ENCODE measurements at places on chromosomes 5 and 9.
A peak's percentile ranks its signal among the peaks of the same experiment; 100 is the strongest.

GRCh38 chr5:117692606-117693005 lies 1118.0 kb upstream of the SEMA6A start:
- no peak for DNase-seq

DNA sequence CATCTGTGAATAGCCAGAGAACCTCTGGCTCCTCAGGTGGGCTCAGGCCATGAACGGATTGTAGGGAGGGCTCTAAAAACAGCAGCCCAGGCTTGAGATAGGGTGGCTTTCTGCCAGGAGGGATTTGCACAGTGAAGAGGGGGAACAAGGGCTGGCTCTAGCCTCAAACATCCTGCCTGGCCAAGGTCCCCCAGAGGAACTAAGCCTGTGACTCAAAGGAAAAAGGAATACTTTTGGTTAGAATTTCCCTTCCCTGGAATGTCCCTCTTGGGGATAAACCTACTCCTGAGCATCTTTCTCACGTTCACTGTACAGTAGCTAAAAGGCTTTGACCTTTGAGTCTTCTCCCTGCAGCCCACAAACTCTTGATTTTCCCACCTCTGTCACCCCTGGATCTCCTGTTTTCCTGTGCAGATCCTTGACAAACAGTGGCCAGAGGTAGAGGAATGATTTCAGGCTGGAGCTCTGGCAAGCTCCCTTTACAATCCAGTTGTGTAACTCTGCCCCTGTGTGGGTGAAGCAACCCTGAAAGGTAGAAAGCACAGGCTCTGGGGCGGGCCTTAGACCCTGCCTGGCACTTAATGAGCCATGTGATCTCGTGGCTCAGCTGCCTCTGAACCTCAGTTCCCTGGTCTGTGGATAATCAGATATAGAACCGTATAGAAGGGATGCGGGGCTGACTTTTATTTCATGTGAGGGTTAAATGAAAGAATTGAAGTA lies 17.4 kb downstream of the SEC61B start:
- peak; percentile 57 for DNase-seq

GRCh38 chr9:115326461-115326860 lies 208.5 kb upstream of the TNC start:
- no peak for DNase-seq

GRCh38 chr9:79129865-79130480 lies 441.8 kb upstream of the TLE4 start:
- peak; percentile 25 for DNase-seq

DNA sequence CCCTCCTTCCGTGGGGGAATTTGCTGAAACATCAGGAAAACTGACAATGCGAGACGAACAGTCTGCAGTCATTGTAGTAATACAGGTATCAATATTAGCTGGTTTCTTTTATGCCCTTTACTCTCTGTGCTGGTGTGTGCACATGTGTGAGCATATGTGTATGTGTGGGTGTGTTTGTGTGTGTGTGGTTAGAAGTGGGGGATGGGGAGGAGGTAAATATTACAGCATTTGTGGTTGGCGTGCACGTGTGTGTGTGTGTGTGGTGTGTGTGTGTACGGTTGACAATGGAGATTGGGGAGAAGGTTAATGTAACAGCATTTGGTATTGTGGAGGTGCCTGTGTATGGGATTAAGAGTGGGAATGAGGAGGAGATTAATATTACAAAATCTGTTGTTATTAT lies 219.4 kb downstream of the ADGRV1 start:
- DNase-seq: no peak

DNA sequence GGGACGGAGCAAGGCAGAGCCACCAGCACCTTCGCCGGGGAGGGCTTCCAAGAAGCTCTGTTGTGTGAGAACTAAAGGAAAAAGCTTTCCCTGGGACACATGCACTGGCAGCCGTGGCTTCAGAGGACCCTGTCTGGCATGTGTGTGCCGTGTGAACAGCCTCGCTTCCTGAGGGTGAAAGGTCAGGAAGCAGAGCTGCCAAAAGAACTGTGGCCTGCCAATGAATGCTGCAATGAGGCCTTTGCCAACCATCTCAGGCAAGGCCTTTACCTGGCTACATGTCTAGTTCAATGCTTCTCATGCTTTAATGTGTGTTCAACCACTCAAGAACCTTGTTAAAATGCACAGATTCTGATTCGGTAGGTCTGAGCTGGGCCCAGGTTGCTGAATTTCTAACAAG lies 53.5 kb downstream of the NIPSNAP3B start:
- no peak for DNase-seq

DNA sequence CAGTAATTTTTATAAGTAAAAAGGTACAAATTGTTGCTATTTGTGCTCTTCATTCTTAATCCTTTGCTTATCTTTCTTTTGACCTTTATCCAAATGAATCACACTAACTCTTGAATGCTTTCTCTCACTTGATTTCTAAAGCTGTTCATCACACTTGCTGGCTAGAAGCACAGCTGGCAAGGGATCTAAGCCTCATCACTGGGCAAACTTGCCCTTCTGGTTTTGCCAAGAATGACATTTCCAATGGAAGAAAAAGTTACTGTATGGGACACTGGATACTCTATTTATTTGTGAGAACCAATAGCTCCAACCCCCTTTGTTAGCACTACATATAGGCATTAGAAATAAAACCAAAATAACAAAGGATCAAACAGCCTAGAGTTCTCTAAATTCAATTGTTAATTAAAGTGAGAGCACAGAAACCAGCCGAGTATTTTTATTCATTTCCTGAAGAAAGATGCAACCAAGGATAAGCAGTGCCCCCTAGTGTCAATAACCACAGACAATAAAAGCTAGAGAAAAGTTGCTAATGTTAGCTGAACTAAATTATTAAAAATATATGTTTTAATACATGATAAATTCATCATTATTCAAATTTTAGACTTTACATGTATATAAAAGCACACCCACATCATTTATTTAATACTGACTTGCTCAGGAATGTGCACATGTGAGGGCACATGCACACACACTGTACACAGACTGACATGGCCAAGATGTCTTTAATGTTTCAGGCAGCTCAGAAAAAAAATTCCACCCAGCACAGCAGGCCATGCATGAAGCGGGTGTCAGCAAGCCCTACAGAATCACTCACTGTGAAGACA lies 59.8 kb upstream of the POU5F2 start:
- peak; percentile 11 for DNase-seq

DNA sequence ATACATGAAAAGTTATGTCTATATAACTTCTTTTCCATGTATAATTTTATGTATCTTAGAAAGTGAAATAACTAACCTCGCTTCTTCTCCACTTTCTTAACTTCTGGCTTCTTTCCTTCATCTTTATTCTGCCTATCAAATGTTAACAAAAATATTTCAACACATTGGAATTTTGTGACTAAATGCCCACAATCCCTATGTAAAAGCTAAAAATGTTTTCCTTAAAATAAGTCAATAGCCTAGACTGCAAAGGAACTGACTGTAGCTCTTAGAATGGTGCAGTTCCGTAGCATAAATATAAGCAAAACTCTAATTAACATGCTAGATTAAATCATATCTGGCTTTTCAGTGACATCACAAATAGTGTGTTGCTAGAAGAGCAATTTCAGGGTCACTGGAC lies 40.9 kb downstream of the PSIP1 start:
- no peak for DNase-seq

GRCh38 chr5:15691521-15691920 lies 191.5 kb downstream of the FBXL7 start:
- peak; percentile 83 for DNase-seq

DNA sequence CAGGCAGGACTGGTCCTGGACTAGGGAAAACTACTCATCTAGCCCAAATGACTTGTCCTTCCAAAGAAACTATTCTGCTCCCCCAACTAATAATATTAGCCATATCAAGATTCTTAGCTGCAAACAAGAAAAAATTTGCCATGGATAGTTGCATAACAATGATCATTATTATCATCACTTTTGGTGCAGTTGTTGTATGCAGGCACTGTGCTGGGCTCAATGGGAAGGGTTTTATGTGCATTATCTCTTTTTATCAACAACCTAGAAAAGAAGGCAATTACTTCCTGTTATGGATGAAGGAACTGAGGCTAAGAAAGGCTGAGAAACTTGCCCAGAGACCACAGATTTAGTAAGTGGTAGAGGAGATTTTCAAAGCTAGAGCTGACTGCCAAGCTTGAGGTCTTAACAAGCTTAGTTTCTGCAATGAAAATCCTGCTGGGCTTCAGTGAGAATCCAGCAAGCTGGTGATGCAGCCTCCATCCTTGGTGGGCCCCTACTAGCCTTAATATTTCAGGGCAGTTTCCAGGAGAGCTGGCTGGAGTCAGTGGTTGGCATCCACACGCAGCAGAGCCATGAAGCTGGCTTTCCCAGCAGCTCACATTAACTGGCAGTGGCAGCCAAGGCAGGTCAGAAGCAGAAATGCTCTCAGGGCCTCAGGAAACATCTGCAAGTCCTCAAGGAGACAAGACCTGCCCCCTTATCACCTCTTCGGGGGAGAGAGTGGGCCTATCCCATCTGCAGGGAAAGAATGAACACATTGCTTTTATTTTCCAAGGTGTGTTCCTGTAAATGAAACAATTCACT lies 20.5 kb upstream of the MEGF9 start:
- no peak for DNase-seq

DNA sequence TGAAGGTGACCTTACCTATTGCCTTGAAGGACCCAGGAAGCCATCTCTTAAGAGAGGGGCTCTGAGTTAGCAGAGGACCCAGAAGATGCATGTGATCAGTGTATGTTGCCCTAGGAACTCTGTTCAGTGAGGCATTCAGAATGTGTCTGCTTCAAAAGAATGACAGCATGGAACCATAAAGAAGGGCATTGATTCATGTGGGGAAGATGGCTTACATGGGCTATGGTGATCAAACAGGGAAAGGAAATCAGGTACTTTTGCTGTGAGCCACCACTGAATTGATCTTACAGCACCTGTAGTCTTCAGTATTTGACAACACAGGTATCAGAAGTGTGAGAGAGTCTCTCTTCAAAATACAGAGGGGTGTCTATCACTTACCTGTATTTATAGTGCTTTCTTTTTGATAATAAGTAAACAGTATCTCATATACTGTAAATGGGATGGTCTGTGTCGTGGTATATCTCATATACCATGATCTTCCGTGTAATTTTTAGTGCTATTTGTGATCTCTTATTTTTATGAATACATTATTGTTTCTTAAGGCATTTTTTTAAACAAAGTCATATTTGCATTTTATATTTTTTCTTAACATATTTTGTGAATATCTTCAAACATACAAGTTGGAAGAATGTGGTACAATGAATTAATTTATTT lies 57.0 kb downstream of the FOCAD start:
- no peak for DNase-seq

GRCh38 chr5:139911425-139912120 lies 116.0 kb downstream of the PSD2 start:
- DNase-seq: no peak

- no peak for DNase-seq
Observed at GRCh38 chr5:87054821-87055220, 212.9 kb upstream of the RASA1 start.

GRCh38 chr5:124132843-124133242 lies 613.6 kb downstream of the ZNF608 start:
- no peak for DNase-seq

GRCh38 chr5:82942083-82942881 lies 134.9 kb downstream of the TMEM167A start:
- no peak for DNase-seq

DNA sequence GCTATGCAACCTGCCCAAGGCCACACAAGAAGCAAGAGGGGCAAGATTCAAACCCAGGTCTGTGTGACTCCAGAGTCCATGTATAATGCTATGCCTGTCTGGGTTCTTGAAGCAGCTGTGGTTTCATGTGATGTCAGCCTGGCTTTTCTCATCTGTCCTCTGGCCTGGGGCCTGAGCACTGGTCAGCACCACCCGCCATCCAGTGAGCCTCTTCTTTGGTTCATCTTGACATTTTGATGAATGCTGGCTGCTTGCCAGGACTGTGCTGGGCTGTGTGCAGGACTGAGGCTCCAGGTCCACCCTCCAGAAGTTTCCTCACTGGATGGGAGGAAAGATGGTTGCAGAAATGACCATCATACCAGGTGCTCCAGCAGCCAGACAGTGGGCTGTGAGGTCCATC lies 61.5 kb downstream of the TSTD2 start:
- no peak for DNase-seq

DNA sequence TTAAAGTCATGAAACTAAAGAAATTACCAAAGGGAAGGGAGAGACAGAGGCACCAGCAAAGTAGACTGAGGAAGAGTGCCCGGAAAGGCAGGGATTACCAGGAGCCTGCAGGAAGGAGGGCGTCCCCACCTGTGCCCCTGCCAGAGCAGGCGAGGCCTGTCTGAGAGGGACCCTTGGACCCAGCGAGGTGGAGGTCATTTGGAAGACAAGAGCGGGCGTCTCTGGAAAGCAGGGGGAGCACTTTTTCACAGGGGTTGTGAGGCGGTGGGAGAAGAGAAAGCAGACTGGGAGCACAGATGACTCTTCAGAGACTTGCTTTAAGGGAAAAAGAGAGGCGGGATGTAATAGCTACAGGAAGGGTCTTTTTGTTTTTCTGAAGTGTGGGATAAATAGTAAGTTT lies 27.5 kb upstream of the SLC2A8 start:
- DNase-seq: no peak

GRCh38 chr9:34929506-34930102 lies 28.5 kb upstream of the PHF24 start:
- no peak for DNase-seq

DNA sequence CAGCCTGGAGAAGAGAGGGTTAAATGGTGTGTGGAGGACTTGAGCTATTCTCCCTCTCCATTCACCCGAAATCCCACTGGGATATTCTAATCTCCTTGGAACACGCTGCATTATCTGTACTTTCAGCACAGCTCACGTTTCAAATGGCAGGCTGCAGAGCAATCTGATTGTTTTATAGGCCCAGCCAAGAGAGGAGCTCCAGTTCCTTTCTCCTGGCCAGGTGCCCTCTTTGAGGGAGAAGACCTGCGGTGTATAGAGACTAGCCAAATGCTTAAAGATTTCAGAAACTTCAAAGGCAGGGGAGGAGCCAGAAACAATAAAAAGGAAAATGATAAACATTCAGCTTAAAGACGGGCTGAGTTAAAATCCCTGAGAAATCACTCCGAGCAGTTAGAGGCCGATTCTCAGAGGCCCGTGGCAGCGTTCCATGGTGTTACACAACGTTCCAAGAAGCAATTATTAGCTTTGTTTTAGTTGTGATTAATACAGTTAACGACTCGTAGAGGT lies 564.0 kb upstream of the KLF4 start:
- DNase-seq: peak; percentile 73

- no peak for DNase-seq
Observed at GRCh38 chr5:31680528-31680927, 41.6 kb downstream of the PDZD2 start.

- no peak for DNase-seq
Observed at GRCh38 chr9:7266911-7267595, 509.3 kb downstream of the KDM4C start.

GRCh38 chr9:98135558-98135934 lies 16.5 kb upstream of the TRIM14 start:
- no peak for DNase-seq

Measured in fibroblast of skin of left biceps (primary cell).